ENCODE measurements at places on chromosomes 4 and X. TPM values are rescaled to one million over a fixed set of nuclear protein-coding genes. Genes with fewer than 3 reads are reported as not detected.

HAND2 gene
- polyA plus RNA-seq, result not detected

FAM9C gene
- not detected for polyA plus RNA-seq

GAGE2A gene
- not detected for polyA plus RNA-seq

HSD17B13 gene
- not detected for polyA plus RNA-seq

TIGD4 gene
- 3.3 TPM for polyA plus RNA-seq

PGAM4 gene
- polyA plus RNA-seq, result not detected

ADGRL3 gene
- polyA plus RNA-seq, result 90.1 TPM

HEPH gene
- 8.7 TPM for polyA plus RNA-seq

FSTL5 gene
- 6.8 TPM for polyA plus RNA-seq

LNX1 gene
- polyA plus RNA-seq, result 3.4 TPM

NR3C2 gene
- 0.06 TPM for polyA plus RNA-seq

ALB gene
- 3.4 TPM for polyA plus RNA-seq

SNCA gene
- 66.1 TPM for polyA plus RNA-seq

FAM241A gene
- 0.48 TPM for polyA plus RNA-seq

LPAR4 gene
- polyA plus RNA-seq, result 2.8 TPM

ATP11C gene
- 111 TPM for polyA plus RNA-seq

FRG2 gene
- polyA plus RNA-seq, result not detected

ERAS gene
- polyA plus RNA-seq, result 3.2 TPM

MXRA5 gene
- 0.28 TPM for polyA plus RNA-seq

SPATA4 gene
- polyA plus RNA-seq, result not detected

GABRA4 gene
- 0.78 TPM for polyA plus RNA-seq

GAGE12E gene
- polyA plus RNA-seq, result not detected

CABS1 gene
- polyA plus RNA-seq, result not detected

CORIN gene
- 0.25 TPM for polyA plus RNA-seq

F11 gene
- polyA plus RNA-seq, result not detected

AMBN gene
- 1.2 TPM for polyA plus RNA-seq

PDE6B gene
- 3.2 TPM for polyA plus RNA-seq

PRDM8 gene
- polyA plus RNA-seq, result 0.46 TPM

BEX1 gene
- polyA plus RNA-seq, result 1,035 TPM

PPP2R2C gene
- polyA plus RNA-seq, result 41.2 TPM

Measured in neural cell (in vitro differentiated cells).